ENCODE measurements at places on chromosomes 2 and 18.
A peak's percentile ranks its signal among the peaks of the same experiment; 100 is the strongest.

GRCh38 chr2:83782122-83782521 lies 677.0 kb downstream of the SUCLG1 start:
- DNase-seq, result no peak
- H3K4me1 ChIP-seq, result no peaks in the 10 kb centered on the region
- no peaks in the 10 kb centered on the region for H3K36me3 ChIP-seq
- H3K27ac ChIP-seq, result no peak overlapping the region

- H3K4me3 ChIP-seq, result no peak overlapping the region
- no peaks in the 10 kb centered on the region for H3K27me3 ChIP-seq
- H3K4me1 ChIP-seq, result peaks cover 10% of the 10 kb centered on the region
- no peak overlapping the region for H3K27ac ChIP-seq
- no peaks in the 10 kb centered on the region for H3K36me3 ChIP-seq
Measured at GRCh38 chr2:113136828-113137775, 9.7 kb downstream of the IL1RN start.

DNA sequence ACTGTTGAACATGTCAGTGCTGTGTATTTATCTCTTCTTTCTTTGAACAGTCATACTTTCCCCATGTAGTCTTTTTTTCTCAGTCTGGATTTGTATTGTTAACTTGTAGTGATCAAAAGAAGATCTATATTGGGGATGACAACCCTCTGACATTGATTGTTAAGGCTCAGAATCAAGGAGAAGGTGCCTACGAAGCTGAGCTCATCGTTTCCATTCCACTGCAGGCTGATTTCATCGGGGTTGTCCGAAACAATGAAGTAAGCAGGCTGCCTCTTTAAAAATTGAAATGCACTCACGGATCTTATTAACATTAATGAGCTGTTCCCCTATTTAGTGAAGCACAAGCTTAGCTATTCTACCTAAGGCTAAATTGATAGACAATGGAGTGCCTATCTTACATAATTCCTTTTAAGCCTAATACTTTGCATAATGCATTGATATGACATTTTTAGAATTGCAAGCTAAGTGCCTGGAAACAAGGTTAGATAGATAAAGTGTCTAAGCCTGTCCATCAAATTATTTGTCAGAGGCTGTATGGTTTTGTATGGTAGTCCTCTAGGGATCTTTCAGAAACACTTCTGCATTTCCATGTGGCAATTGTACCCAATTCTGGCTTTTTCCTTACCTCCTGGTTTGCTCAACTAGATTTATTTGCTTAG lies 29.3 kb upstream of the FAM171B start:
- peaks cover 10% of the 10 kb centered on the region for H3K36me3 ChIP-seq
- H3K27ac ChIP-seq, result no peak overlapping the region
- H3K27me3 ChIP-seq, result no peaks in the 10 kb centered on the region
- no peak for DNase-seq

GRCh38 chr2:238525990-238526389 lies 99.3 kb downstream of the ASB1 start:
- no peak overlapping the region for H3K27ac ChIP-seq
- no peak overlapping the region for H3K4me3 ChIP-seq
- H3K27me3 ChIP-seq, result no peaks in the 10 kb centered on the region
- H3K4me1 ChIP-seq, result no peaks in the 10 kb centered on the region

GRCh38 chr18:50313031-50313607 lies 25.6 kb upstream of the CXXC1 start:
- H3K36me3 ChIP-seq, result no peaks in the 10 kb centered on the region
- no peak overlapping the region for H3K27ac ChIP-seq
- no peaks in the 10 kb centered on the region for H3K4me1 ChIP-seq
- no peak for DNase-seq
- no peaks in the 10 kb centered on the region for H3K27me3 ChIP-seq
- no peak overlapping the region for H3K4me3 ChIP-seq

DNA sequence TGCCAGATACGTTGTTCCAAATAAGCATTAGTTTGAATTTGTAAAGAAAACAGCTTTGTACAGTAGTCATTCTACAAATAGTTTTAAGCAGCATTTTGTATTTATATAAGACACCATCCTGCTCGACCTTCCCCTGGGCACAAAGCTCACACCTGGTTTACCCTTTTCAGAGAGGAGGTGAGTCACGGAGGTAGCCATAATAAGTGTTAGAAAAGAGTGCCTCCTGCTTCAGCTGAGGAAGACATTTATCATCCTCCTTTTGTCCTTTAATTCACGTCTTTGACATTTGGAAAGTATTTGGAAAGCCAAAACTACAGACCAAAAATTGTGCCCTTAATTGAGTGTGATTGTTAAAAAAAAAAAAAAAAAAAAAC lies 6.8 kb downstream of the RAB12 start:
- H3K27ac ChIP-seq, result no peak overlapping the region
- no peaks in the 10 kb centered on the region for H3K27me3 ChIP-seq
- H3K4me1 ChIP-seq, result peaks cover 8% of the 10 kb centered on the region
- H3K36me3 ChIP-seq, result peaks cover 3% of the 10 kb centered on the region

DNA sequence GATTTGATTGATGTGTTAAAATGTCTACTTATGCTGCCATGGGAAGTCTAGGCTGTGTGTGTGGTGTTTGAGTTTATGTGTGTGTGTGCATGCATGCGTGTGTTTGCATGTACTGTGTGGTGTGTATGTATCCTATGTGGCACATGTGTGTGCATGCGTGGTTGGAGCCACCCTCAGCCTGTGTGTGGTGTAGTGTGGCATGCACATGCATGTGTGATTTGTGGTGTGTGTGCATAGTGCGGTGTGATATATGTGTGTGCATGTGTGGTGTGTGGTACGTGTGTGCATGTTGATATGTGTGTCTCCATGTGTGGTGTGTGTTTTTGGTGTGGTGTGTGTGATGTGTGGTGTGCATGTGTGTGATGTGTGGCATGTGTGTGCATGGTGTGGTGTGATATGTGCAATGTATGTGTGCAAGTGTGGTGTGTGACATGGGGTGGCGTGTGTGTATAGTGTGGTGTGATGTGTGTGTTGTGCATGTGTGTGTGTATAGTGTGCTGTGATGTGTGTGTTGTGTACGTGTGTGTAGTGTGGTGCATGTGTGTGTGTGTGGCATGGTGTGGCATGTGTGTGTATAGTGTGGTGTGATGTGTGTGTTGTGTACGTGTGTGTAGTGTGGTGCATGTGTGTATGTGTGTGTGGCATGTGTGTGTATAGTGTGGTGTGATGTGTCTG lies 66.6 kb upstream of the HDAC4 start:
- DNase-seq, result no peak
- peak overlapping the region; percentile 45 for H3K4me3 ChIP-seq
- no peaks in the 10 kb centered on the region for H3K4me1 ChIP-seq
- H3K36me3 ChIP-seq, result no peaks in the 10 kb centered on the region
- H3K27ac ChIP-seq, result no peak overlapping the region

GRCh38 chr2:42769583-42770287 lies 5.8 kb upstream of the OXER1 start:
- no peaks in the 10 kb centered on the region for H3K27me3 ChIP-seq
- no peaks in the 10 kb centered on the region for H3K4me1 ChIP-seq
- H3K27ac ChIP-seq, result no peak overlapping the region
- no peaks in the 10 kb centered on the region for H3K36me3 ChIP-seq
- no peak for DNase-seq

- peak overlapping the region; percentile 65 for H3K27ac ChIP-seq
- no peaks in the 10 kb centered on the region for H3K27me3 ChIP-seq
- H3K4me1 ChIP-seq, result peaks cover 22% of the 10 kb centered on the region
- peak; percentile 19 for DNase-seq
Measured at GRCh38 chr2:11746807-11747459, 501 bp downstream of the LPIN1 start.

DNA sequence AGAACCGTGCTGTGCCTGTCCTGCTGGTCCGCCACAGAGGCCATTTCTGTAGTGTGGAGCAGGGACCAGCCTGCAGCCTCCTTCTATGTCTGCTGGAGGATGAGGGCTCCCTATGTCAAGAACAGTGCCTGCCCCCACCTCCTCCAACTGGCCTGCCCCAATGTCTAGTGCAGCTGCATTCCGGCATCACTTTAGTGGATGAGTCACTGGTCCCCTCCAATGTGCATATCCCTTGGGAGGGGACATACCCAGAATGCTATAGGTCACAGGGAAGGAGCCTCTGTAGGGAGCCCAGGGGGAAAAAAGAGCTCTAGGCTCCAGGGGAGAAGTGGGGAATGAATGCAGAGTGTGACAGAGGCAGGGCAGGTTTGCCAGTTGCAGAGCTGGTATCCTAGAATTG lies 219.6 kb downstream of the CELF4 start:
- no peak for DNase-seq
- no peak overlapping the region for H3K4me3 ChIP-seq
- no peaks in the 10 kb centered on the region for H3K27me3 ChIP-seq

GRCh38 chr18:33923980-33924379 lies 300.7 kb downstream of the NOL4 start:
- H3K4me1 ChIP-seq, result no peaks in the 10 kb centered on the region
- H3K27ac ChIP-seq, result no peak overlapping the region
- no peaks in the 10 kb centered on the region for H3K27me3 ChIP-seq
- no peak overlapping the region for H3K4me3 ChIP-seq

DNA sequence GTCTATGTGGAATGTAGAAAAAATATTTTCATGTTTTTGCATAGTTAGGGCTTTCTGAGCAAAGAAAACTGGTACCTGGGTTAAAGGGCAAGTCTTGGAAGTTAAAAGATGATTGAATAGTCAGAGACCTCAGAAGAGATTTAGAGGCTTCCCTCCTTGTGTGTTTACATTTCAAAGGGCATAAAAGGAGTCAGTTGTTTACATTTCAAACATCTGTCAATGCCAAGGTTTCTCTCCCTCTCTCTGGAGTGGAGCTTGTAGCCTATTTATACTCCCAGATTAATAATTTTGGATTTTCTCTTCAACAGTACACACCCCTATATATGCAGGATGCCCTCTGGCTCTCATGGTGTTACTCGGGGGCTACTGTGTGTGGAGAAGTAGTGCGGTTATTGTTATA lies 8.6 kb downstream of the M1AP start:
- no peak overlapping the region for H3K4me3 ChIP-seq
- no peaks in the 10 kb centered on the region for H3K36me3 ChIP-seq

GRCh38 chr2:9240745-9241144 lies 34.1 kb downstream of the ASAP2 start:
- peaks cover 3% of the 10 kb centered on the region for H3K36me3 ChIP-seq
- no peak overlapping the region for H3K27ac ChIP-seq
- DNase-seq, result no peak

DNA sequence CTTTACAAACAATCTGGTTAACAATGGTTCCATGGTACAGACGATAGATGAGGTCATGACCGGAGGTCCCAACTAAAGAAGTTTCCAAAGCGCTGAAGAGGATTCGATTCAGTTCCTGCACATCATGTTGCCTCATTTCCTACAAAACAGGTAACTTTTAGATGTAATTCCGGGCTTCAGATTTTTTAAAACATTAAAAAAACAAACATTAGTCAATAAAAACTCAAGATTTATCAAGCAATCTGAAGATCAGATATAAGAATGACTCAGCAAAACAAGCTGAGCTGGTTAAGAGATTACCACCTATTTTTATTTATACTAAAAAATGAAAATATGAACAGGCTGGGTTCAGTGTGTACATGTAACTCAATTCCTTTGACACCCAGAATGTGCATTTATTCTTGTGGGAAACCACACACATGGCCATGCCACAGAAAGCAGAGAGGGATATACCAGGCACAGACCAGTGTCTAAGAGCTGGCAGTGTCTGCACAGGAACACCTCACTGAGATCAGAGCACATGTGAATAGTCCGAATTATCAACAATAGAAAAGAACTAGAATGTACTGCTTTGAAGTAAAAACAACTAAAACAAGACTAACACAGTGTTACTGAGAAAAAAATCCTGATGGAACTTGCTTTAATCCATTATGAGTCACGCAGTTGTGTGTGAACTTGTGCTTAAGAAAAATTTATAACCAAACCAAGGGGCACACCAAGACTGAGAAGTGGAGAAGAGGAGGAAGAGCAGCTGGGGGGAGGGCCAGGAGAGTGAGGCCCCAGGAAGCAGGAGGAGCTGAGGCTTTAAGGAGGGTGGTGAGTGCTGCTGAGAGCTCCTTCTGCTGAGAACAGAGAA lies 9.5 kb downstream of the USP40 start:
- H3K36me3 ChIP-seq, result peaks cover 5% of the 10 kb centered on the region
- DNase-seq, result peak; percentile 7
- no peak overlapping the region for H3K4me3 ChIP-seq
- no peaks in the 10 kb centered on the region for H3K27me3 ChIP-seq

- H3K4me1 ChIP-seq, result no peaks in the 10 kb centered on the region
- no peaks in the 10 kb centered on the region for H3K36me3 ChIP-seq
- H3K4me3 ChIP-seq, result no peak overlapping the region
- no peak for DNase-seq
- no peak overlapping the region for H3K27ac ChIP-seq
Measured at GRCh38 chr2:226126104-226126503, 673.5 kb downstream of the IRS1 start.

DNA sequence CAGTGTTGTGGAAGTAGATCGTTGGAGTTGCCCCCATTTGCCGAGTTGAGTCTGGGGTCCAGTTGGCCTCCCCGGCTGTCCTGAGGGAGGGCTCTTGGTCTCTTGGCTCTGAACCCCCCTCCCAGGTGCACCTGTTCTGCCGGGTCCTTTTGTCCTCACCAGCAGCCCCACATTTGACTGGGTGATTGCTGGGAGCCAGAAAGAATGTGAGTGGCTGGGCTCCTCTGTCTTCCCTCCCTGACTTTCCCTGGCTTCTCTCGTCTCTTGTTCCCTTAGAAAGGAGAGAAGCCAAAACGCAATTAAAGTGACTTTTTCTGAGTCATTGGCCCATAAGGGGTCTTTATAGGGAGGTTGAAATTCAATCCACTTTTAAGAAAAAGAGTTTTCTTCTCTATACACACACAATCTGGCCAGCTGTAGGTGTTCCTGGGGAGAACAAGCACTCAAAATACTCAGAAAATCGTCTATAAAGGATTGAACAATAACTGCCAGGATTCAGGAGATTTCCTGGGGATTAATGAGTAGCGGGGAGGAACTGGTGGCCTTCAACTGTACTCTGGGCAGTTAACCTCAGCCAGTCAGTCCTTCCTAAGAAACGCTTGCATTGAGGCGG lies 131.0 kb downstream of the TMEM182 start:
- H3K4me1 ChIP-seq, result no peaks in the 10 kb centered on the region
- no peaks in the 10 kb centered on the region for H3K27me3 ChIP-seq
- no peak overlapping the region for H3K4me3 ChIP-seq
- H3K27ac ChIP-seq, result no peak overlapping the region

DNA sequence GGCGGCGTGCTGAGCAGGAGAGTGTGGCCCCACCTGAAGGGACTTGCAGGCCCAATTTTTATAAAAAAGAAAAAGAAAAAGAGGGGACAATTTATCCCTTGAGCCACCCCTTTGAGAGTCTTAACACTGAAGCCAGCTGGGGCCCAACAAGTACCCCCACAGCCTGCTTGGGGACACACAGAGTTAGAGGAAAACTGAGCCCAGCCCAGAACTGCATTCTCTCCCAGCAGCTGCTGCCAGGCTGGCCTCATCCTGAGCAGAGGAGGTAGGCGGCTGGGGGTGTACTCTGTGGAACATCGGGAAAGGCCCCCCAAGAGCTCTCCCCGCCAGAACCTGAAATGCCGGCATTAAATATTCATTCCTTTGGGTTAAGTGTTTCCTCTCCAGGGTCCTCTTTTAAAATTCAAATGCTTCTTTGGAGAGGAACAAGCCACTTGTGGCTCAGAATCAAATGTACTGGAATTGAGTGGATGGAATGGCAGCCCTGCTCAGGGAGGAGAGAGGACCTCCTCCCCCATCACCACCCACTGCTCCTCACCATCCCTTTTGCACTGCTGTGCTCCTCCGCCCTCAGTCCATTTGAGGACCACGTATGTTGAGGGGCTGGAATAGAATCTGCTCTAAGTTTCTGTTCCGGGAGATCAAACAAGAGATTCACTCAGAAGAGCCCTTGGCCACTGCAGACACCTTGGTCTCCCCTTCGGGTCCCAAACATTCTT lies 45.6 kb downstream of the C1QL2 start:
- H3K36me3 ChIP-seq, result no peaks in the 10 kb centered on the region
- H3K4me1 ChIP-seq, result no peaks in the 10 kb centered on the region
- no peak overlapping the region for H3K27ac ChIP-seq
- DNase-seq, result no peak

- no peak for DNase-seq
- H3K36me3 ChIP-seq, result no peaks in the 10 kb centered on the region
Measured at GRCh38 chr18:3979024-3979423, 476.1 kb downstream of the DLGAP1 start.

Measured in trophoblast cell (in vitro differentiated cells and primary cell).